ENCODE measurements at places on chromosomes 2 and 18.
A peak's percentile ranks its signal among the peaks of the same experiment; 100 is the strongest.

DNA sequence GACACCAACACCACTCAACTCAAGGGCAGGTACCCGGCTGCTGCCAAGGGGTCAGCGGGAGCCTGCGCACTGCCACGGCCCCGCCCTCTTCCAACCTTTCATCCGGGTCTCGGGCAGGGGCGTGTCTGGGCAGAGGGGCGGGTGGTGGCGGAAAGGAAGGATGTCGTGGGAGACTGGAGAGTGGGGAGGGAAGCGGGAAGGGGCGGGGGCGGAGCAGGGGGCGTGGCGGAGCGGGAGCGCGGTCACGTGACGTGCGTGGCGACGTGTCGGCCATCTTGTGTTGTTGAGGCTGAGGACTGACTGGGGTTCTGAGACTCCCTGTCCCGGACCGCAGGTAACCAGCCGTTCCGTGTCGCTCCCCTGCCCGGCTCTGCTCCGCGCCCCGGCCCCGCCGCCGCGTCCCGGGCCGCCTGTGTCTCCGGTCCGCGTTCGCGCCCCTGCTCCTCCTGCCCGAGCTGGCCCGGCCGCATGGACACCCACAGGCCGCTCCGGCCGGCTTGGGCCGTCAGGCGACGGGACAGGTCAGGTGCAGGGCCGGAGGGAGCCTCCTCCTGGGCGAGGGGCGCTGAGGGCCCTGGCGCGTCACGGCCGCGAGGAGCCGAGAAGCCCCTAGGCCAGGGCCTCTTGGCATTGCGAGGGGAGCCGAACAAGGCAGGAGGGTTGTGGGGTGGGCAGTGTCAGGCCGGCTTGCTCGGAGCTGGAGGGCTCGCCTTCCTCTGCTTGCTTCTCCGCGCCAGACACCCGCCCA, at the start of gene GIGYF2:
GIGYF2 (plus strand) TSS at position 273 of the 748 bp plus-strand sequence. CDS start 37,867 bp downstream, outside the sequence.
- DNase-seq: peak; percentile 96

GRCh38 chr2:132268977-132269523, 107.3 kb upstream of the ANKRD30BL start:
- no peak for DNase-seq

DNA sequence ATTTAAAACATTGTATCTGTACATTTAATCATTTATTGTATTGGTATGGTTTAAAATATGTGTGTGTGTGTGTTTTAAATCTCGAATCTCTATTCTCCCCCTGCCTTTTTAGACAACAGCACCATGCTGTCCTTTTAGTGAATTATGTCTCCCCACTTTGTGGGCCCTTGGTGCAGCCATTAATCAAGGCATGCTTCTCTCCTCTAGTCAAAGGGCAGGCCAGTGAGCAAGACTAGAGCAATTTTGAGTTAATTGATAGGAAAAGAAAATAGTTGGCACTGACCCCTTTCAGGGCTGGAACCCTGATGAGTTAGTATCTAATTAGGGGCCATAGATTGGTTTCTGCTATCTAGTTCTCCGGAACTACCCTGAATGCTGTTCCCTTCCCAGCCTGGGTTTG, 111.0 kb downstream of the MAIP1 start:
- DNase-seq: no peak

GRCh38 chr18:37565977-37566478, 430 bp upstream of the CELF4 start:
- no peak for DNase-seq

GRCh38 chr2:175523001-175523400, 341.5 kb upstream of the ATP5MC3 start:
- no peak for DNase-seq

GRCh38 chr2:314561-315336, 26.9 kb upstream of the ALKAL2 start:
- no peak for DNase-seq

DNA sequence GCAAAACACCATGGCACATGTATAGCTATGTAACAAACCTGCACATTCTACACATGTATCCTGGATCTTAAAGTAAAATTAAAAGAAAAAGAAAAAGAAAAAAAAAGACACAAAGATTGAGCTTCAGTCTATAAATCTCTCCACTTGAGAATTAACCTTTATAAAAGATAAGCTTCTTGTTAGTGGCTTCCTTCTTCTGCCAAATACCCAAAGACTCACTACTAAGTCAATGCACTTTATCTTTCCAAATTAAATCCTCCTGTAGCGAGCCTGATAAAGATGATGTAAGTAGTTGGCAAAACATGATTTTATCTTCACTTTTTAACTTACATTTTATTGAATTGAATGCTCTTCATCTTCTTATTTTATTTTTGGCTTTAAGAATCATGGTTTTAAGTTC, 349.9 kb downstream of the TRIB2 start:
- no peak for DNase-seq

DNA sequence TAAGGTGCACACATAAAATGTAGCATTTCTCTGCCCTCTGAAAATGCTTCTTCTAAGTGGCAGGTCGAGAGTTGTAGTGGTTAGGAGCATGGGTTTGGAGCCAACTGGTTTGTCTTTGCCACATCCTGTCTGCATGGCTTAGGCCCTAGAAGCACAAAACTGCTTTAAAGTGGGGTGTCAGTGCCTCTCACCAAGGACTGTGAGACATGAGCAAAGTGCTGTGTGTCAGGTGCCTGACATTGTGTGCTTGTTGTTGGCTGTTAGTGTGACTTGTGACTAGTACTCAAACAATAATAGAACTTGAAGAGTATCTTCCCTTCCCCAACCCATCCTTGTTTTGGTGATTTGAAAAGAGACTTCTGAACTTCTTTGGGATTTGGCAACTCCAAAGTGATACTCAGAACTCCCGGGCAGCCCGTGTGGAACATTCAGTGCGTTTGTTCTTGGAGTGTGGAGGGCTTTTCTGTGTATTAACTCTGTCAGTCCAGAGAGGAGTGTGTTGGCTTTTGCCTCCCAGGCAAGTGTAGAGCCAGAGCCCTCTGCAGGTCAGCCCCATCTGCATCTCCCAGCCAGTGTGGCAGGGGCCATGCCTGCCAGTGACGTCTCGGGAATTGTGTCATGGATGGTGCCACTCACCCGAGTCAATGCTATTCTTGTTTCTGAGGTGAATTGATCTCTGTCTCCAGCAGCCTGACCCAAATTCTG, 5.0 kb downstream of the MGAT5 start:
- peak; percentile 21 for DNase-seq

DNA sequence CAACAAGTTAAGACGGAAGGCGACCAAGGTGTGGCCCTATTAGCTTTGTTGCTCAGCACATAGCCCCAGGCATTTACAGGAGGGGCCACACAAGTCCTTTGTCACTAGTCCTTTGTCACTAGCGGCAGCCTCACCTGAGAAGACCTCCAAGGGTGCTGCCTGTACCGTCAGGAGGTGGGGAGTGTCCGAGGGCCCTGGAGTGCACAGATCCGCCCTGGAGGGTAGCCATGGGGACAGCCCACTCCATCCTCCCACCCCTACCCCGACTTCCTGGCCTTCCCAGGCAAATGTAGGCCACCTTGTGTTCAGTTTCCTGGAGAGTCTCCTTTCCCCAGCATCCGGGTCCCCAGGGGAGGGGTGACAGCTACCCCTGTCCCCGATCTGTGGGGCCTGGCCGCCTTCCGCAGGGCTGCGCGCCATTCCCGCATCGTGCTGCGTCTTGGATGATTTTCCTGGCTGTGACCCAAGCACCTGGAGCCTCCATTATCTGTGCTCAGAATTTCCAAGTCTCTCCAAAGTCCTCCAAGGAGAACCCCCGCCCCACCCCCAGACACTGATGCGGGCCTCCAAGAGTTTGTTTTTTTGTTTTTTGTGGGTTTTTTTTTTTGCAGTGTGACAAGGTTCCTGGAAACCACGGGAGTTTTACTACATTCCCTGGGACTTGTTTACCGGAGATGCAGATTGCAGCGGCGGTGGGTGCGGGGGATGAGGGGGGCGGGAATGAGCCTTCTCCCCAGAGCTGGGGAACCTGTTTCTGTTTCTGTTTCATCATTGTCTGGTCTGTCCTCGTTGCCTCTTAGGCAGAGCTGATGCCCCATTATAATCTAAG, 28.6 kb downstream of the TEX44 start:
- DNase-seq: no peak

DNA sequence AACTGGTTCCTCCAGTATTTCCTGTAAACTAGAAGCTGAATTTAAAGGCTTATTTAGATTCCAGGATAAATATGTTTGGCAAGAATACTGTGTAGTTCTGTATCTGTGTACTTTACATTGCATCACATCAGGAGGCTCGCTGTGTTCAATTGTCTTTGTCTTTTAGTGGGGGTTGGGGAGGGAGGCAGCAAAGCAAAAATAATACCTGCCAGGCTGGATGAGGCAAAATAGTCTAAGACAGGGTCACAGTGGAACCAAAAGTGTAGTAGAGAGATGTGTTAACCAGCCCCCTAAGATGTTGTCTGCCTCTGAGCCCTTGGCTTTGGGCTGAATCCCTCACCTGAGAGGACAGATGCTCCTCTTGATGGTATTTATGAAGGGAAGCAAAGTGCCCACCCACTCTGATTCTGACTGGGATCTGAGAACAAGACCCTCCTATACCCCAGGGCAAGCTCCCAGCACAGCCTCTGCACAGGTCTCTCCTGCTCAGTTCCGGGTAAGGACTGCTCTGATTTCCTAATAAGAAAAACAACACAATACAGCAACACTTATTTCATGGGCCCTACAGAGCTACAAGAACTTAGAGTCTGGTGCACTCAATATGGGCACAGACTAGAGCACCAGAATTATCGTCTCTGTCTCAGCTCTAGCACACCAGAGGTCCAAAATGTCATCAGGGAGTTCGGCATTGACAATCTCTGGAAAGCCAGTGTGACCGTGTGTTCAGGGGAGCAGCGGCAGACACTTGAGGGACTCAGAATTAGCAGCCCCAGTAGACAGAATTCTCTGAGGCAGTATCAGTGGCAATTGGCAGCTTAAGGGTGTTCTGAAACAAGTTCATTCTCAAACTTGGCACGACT, 7.2 kb upstream of the AFTPH start:
- no peak for DNase-seq

- DNase-seq: no peak
Observed at GRCh38 chr2:16129716-16130540, 189.6 kb downstream of the MYCN start.

GRCh38 chr18:63002305-63002704, 287.0 kb downstream of the PHLPP1 start:
- no peak for DNase-seq

- no peak for DNase-seq
Observed at GRCh38 chr2:176997074-176997791, 215.4 kb upstream of the HNRNPA3 start.

Measured in hematopoietic multipotent progenitor cell treated with erythropoietin and hydrocortisone succinate and interleukin-3 and kit ligand, for 6 days (in vitro differentiated cells).